Breast epithelium (tissue), 4 donors: ENCODE measurements at places on chromosomes 2 and 18.

- H3K4me1 ChIP-seq, result peaks cover 15% of the 10 kb centered on the region
- H3K27ac ChIP-seq, result peak overlapping the region; percentile 98
- no peak for DNase-seq
- no peaks in the 10 kb centered on the region for H3K27me3 ChIP-seq
Measured at GRCh38 chr2:180980943-180981911, 822 bp downstream of the UBE2E3 start.

DNA sequence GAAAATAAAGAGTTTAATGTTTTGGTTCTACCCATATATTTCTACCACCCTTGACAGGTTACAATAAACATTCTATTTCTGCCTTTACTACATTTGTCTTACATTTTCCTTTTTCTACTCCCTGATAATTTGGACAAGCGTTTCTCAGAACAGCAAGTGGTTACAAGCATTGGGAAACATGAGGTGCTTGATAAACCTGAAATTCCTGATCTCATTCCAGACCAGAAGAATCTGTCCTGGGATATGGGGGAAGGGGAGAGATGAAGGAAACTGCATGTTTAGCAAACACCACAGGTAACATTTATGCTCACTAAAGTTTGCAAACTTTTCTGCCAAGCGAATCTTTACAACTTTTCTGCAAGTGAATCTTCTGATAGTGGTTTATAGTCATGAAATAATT is 28.3 kb upstream of the DSC1 start:
- DNase-seq, result no peak
- no peaks in the 10 kb centered on the region for H3K27me3 ChIP-seq
- H3K27ac ChIP-seq, result no peak overlapping the region
- no peaks in the 10 kb centered on the region for H3K36me3 ChIP-seq
- H3K4me3 ChIP-seq, result no peak overlapping the region

DNA sequence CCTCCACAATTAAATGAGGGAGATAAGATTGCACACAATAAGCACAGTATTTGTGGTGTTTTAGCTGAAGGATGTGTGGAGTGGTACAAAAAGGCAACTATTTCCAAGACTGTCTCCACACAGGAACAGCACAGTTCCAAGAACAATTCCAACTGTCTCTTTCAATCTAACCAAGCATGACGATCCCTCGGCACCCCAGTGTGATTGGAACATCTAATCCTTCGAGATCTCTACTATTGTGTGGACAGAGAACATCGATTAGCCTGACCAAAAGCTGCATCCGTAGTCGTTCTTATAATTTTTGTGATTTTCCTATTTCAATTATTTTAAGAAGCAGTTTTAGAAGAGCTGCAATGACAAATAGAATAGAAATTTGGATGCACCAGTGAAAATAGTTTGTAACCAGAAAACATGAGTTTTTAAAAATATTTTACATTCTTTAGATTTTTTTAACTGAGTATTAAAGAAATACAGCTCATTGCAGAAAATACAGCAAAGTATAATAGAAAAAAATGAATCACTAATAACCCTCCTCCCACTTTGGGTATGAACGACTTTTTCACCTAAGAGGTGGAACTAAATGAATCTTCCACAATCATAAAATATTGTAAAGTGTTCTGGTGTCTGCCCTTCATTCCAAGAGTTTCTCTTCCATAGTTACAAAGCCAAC is 76.4 kb upstream of the CABLES1 start:
- no peaks in the 10 kb centered on the region for H3K36me3 ChIP-seq
- H3K27me3 ChIP-seq, result no peaks in the 10 kb centered on the region

DNA sequence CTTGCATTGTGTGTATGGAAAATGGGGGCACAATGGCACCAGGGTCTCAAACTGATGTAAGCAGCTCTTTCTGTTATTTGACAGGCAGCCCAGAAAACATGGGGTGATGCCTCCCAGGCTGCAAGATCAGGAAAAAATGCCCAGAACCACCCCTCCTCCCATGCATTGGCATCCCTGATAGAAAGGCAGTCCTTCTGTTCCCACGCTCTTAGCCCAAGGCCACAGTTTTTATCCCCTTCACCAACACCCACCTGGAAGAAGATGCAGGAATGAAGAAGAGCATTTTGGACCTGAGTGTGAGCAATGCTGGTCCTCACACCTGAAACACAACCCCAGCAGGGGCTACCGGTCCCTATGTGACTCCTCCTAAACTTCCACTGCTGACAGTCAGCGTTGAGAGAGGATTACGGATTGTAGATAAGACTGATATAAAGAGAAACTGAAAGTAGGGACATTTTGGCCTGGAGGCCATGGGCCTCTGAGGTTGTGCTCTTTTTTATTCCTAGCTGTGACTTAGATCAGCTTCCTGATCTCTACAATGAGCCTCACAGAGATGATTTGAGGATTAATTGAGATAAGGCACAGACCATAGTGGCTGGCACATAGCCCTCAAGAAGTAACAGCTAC is 386.0 kb upstream of the ATP5MC3 start:
- no peak overlapping the region for H3K4me3 ChIP-seq
- no peaks in the 10 kb centered on the region for H3K36me3 ChIP-seq
- no peak overlapping the region for H3K27ac ChIP-seq
- no peaks in the 10 kb centered on the region for H3K27me3 ChIP-seq
- no peaks in the 10 kb centered on the region for H3K4me1 ChIP-seq

GRCh38 chr2:122451040-122451439 is 695.6 kb downstream of the TSN start:
- no peak overlapping the region for H3K4me3 ChIP-seq
- no peaks in the 10 kb centered on the region for H3K27me3 ChIP-seq
- H3K27ac ChIP-seq, result no peak overlapping the region
- no peaks in the 10 kb centered on the region for H3K36me3 ChIP-seq
- no peaks in the 10 kb centered on the region for H3K4me1 ChIP-seq
- no peak for DNase-seq
